ENCODE measurements at places on chromosomes 3 and 15.

GRCh38 chr3:21484057-21484827, 266.8 kb downstream of the ZNF385D start:
- DNase-seq = no peak

GRCh38 chr15:25886498-25887140, 23.5 kb upstream of the ATP10A start:
- no peak for DNase-seq

DNA sequence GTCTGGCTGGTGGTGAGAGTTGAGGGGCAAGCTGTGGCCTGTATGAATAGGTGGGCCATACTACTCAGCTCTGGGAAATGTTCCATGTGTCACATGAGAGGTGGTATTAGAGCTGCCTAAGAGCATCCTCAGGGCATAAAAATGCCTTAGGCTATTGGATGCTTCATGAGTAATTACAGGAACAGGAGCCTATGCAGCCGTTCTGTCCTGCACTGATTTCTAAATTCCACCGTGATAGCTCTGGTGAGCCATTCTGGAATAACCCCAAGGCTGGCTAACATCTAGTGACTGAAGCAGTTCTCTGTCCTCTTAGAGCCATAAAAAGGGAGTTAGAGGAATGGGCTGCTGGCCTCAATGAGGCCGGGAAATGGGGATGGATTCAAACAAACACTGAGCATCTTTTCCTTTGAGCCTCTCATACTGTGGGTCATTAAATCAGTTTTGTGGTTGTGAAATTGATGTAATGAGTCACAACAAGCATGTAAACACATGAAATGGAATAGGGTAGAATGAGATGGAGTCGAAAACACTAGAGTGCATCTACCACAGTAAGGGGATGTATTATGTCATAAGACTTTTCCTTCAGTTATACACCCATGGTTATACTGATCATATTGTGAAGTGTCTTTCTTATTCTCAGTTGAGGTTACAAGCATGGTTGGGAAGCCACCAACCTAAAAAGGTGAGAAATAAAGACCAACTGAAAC, 41.0 kb downstream of the DGKG start:
- no peak for DNase-seq

- no peak for DNase-seq
Observed at GRCh38 chr3:57350271-57350670, 57.8 kb upstream of the ASB14 start.

- no peak for DNase-seq
Observed at GRCh38 chr15:74239051-74239705, 3.1 kb downstream of the CCDC33 start.

DNA sequence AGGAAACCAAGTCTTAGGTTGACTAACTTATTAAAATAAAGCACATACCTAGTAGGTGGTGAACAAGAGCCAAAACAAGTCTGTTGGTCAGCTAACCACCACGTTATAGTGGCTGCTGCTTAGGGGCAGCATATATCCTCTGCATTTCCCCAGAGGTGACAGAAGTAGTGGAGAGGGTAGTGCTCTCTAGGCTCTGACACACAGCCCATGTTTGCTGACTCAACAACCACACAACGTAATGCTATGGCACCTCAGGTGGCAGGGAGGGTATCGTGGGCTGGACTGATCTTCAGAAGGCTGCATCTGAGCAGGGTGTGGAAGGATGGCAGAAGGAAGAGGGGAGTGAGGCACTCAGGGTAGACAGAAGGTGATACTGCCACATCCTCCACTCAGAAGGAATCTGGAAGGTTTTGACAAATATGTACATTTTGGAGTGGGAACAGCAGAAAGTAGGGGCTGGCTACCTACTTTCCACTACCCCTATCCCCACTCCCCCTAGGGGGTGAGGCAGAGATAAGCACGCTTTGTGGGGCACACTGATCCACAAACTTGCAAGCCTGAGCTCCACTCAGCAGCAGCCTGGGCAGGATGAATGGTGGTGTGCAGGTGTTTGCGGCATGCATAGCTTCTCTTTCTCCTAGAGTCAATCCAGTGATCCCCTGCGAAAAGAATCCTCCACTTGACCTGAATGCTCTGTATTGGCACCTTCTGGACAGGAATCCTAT, 178.1 kb downstream of the RORA start:
- no peak for DNase-seq

DNA sequence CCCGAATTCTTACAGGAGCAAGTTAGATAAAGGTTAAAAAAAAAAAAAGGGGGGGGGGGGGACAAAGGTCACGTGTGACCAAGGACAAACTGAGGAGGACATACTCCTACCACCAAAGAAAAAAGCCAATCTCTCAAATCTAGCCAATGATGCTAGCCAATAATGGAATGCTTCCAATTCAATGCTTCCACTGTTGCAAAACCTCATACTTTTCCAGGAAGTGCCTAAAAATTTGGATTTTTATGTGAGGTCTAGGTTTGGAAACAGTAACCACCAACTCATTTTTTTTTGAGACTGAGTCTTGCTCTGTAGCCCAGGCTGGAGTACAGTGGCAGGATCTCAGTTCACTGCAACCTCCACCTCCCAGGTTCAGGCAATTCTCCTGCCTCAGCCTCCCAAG, 11.4 kb downstream of the MSL2 start:
- no peak for DNase-seq

DNA sequence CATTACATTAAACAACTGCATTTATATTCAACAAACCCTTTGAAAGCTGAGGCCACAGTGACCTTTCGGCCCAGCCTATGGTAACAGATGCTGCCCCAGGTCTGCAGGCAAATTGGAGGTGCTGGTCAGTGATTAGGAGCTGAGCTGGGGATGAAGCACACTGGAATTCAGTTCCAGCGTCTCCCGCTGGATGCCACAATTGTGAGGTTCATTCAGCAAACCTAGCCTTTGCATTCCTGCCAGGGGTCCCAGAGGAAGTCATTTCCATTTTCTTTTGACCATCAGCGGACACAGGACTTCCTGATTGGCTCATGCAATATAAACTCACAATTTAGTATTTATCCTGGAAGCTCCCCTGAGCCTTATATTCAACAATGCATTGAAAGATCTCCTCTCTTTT, 89.5 kb downstream of the IL20RB start:
- DNase-seq = no peak

DNA sequence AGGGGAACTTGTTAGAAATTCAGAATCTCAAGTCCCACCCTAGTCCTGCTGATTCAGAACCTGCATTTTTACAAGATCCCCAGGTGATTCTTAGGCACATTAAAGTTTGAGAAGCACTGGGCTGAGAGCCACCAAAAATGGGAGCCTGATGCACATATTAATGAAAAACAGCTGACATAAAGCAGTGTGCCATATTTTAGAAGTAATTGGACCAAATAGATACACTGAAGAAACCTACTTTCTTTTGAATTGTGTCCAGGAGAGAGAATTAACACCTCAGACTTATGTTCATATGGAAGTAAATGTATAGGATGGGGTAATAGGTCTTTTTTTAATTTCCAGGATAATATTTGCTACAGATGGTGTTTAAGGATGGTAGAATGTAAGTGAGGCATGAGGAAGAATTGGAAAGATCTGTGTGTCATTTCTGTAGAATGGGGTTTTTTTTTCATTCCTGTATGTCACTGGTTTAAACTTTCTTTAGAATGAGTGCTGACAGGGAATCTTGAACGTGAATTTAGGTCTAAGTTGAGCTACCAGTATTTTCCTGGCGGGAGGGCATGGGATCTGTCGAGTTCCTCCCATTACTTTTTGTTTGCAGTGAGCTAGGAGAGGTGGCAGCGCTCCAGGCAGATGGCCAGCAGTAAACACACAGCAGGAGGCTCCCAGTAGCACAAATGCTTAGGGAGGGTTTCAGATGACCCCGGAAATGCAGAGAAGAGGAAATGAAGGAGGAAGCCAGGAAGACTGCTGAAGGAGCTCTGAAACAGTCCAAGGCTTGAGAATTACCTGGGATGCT, 185.6 kb downstream of the PLCL2 start:
- DNase-seq = no peak

DNA sequence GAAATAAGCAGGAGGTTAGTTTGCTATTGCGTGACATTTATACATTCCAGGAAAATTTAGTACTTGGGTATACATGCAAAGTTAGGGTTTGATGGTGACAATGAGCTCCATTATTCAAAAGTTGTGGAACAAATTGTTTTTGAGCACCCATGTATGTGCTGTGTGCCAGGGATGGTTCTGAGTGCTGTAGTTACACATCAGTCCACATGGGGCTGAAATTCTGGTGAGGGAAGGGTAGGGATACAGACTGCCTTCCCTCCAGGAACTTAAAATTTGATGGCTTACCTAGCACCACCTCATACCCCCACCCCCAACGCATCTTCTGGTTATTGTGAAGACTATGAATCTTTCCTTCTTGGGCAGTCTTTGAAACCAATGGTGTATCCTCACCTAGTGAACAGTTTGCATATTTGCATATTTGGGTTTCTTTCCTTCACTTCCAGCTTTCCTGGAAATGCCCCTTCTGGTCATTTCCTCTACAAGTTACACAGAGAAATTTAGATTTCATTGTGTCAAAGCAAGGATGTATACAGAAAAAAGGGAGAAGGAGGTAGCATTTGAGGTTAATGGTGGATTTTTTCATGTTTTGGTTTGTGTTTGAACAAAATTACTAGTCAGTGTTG, 222.0 kb upstream of the IL12A start:
- DNase-seq = no peak

- no peak for DNase-seq
Observed at GRCh38 chr3:45953536-45953935, 10.3 kb downstream of the CXCR6 start.

- no peak for DNase-seq
Observed at GRCh38 chr15:75930866-75931265, 27.2 kb downstream of the FBXO22 start.

Data from T-helper 2 cell treated with Interferon-gamma antibody and Interleukin-4, amounts not matched to agents 5 μg/mL and 100 μg/mL, for 36 hours (primary cell).